ENCODE measurements at places on chromosomes 7 and 10.

- no peak for DNase-seq
Observed at GRCh38 chr10:54496852-54497251, 304.2 kb downstream of the PCDH15 start.

GRCh38 chr10:123445261-123445775 is 220.8 kb upstream of the GPR26 start:
- no peak for DNase-seq

- DNase-seq: no peak
Observed at GRCh38 chr7:98957766-98958165, 79.4 kb downstream of the TRRAP start.

DNA sequence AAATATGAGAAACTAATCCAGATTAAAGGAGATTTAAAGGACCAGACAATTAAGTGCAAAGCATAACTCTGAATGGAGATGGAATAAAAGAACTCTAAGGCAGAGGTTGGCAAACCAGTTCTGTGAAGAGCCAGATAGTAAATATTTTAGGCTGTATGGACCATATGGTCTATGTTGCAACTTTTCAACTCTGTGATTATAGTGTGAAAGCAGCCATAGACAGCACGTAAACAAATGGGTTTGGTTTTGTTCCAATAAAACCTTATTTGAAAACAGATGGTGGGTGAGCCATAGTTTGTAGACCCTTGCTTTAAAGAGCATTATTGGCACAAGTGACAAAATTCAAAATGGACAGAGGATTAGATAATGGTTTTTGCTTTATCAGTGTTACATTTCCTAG is 884.1 kb downstream of the CCSER2 start:
- no peak for DNase-seq

- no peak for DNase-seq
Observed at GRCh38 chr10:87634311-87634710, 25.4 kb upstream of the PAPSS2 start.

- no peak for DNase-seq
Observed at GRCh38 chr10:6612371-6612770, 32.3 kb upstream of the PRKCQ start.

- no peak for DNase-seq
Observed at GRCh38 chr7:88217675-88218428, 2.0 kb downstream of the SRI start.

GRCh38 chr7:114527589-114527988 is 113.0 kb downstream of the FOXP2 start:
- DNase-seq: no peak

DNA sequence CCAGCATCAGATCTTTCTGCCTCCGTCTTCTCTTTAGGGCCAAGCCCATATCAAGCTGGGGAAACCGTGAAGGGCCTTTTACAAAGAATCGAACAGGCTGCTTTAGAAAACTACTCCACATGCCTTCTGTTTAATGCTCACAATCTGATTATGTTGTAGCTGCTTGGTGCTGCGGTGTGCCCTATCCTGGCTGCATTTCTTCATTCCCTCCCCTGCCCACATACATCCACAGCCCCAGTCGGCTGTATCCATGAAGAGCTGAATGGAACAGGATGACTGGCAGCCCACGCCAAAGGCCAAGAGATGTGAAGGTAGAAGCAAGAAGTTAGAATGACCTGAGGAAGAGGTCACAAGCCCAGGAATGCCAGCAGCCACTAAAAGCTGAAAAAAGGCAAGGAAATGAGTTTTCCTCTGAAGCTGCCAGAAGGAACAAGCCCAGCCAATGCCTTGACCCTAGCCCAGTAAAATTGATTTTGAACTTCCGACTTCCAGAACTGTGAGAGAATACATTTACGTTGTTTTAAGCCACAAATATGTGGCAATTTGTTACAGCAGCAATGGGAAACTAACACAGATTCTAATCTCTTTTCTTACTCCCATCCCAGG is 22.2 kb downstream of the TAS2R41 start:
- DNase-seq: no peak

DNA sequence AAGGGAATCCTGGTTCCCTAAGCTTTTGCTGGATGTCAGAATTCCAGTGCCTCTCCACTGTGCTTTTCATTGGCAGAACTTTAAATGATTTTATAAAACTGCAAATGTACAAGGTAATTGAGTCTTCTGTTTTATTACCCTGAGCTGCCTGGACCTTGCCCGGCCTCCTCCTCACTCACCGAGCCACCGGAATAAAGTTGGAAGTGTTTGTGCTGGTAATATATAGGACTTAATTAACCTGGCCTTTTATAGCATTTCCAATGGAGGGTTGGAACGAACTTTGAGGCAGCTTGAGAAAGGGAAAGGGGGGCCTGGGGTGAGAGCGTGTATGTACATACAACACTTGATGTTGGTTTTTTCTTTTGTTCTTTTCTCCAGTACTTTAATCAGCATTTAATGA is 43.4 kb downstream of the ZNF503 start:
- no peak for DNase-seq
